Occipital lobe (tissue), 3 donors: ENCODE measurements at places on chromosomes 7 and 10. TPM values are rescaled to one million over a fixed set of nuclear protein-coding genes. Genes with fewer than 3 reads are reported as not detected.

Gene ZNF503
- total RNA-seq, result 1.1 TPM

Gene ENTPD1
- 9.4 TPM for total RNA-seq

Gene CAV2
- total RNA-seq, result 19.8 TPM

Gene TRIM74
- total RNA-seq, result 0.47 TPM

Gene TIMM23
- 52.7 TPM for total RNA-seq

Gene SLC26A5
- not detected for total RNA-seq

Gene ACTL6B
- 109 TPM for total RNA-seq

Gene IL15RA
- not detected for total RNA-seq

Gene SLC16A9
- 11.4 TPM for total RNA-seq

Gene EPO
- not detected for total RNA-seq

DNA sequence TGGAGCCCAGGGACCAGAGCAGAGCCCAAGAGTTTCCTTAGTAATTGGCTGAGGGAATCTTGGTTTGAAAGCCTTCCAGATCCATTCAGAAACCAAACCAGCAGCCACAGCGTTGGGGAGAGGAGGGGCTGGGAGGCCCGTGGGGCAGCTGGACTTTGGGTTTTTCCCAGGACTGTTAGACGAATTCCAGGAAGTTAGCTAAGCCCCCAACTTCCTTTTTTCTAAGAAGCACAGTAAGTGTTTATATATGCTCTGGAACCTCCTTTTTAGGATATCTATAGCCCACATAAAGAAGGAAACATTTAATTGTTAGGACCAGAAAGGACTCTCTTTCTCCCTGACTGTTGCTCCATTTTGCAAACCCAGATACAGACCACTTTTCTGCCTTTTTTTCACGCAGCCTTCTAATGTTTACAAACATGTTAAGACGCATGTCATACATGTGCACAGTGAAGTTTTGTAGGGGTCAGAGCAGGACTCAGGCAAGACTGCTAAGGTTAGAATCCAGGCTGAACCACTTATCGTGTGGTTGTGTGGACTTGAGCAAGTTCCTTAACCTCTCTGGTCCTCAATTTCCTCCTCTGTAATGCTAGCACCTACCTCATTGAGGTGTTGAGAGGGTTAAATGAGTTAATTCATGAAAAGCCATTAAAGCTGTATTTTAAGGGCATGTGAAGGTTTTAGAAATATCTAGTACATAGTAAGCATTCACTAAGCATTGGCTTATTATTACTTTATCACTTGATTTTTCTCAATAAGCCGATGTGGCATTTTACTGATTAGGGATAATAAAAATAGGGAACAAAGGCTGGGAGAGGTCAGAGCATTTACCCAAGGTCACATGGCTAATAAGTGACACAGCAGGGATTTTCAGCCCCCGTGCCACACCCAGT, 42.4 kb downstream of the TBATA start:
- DNase-seq, result no peak

GRCh38 chr7:43850348-43851116, 18.8 kb downstream of the MRPS24 start:
- no peak for DNase-seq

DNA sequence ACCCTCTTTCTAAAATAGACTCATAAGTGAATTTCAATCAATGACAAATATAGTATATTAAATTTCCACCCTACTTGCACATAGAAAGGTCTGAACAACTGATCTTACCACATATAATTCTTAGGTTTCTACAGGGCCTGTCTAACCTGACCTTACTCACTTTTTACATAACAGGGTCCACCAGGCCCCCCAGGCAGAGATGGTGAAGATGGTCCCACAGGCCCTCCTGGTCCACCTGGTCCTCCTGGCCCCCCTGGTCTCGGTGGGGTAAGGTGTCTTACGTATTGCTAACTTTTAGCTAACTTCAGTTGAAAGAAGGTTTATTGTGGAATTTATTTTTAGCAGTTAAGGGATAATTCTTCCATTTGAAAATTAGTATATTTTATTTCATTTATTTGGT, 5.3 kb downstream of the COL1A2 start:
- DNase-seq, result no peak

DNA sequence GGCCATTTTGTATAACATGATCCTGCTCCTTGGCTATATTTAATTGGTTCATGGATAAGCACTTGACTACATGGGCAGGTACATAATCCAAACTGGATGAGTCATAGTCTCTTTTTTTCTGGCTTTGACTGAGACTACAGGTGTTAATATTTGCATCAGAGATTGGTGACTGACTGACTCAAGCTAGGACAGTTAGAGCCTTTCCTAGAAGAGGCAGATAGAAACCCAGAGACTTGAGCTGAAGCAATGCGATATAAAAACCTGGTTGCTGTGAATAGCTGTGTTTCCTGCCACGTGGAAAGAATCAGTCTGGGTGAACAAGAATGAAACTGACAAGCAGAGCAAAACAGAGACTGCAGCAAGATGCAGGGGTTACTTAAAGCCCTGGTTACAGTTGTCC, 81.0 kb downstream of the SAMD9 start:
- DNase-seq, result no peak

DNA sequence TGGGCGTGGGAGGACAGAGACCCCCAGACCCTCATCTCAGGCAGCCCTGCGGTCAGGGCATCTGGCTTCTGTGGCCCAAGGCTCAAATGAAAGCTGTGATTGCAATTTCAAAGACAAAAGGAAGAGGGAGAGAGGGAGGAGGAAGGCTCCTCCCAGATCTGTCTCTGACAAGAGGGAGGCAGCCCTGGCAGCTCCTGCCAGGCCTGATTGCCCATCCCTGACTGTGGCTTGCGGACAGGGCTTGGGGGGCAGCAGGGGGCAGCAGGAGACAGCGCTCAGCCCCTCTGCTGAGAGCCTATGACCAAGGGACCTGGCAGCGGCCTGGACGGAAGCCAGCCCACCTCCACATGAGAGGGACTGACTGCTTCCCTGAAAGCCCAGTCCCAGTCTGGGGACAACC, 91.8 kb downstream of the PTPRN2 start:
- DNase-seq, result no peak

DNA sequence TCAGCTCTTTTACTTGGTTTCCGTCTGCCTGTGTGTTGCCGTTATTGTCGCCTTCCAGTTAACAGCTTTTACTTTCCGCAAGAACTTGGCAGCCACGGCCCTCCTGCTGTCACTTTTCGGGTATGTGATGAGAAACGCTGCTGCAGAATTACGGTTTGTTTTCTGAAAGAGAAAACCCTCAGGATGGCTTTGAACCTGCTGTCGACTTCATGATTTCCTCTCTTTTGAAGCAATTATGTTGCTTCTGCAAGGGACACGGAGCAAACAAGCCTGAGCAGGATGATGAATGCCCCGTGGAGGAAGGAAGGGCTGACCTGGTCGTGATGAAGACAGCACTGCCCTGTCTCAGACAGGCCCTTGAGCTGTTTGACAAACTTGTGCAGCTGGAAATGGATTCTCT, 339.8 kb downstream of the ABCA13 start:
- no peak for DNase-seq

- no peak for DNase-seq
These were observed 107.4 kb downstream of the STRA8 start for GRCh38 chr7:135341049-135341448.

DNA sequence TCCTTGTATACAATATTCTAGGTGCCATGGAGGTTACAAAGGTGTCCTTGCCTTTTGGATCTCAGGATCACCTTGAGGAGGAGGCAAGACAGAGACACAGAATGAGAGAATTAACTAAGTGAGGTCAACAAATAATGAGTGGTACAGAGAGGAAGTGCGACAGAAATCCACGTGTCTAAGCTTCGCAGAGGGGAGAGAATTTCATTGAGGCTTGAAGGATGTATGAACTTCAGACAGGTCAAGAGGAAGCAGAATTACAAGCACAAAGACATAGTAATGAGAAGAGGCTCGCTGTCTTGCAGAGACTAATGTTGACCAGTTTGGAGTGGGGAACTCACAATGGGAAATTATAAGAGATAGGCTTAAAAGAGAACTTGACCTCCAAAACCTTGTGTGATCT, 308.7 kb downstream of the FRMD4A start:
- no peak for DNase-seq

DNA sequence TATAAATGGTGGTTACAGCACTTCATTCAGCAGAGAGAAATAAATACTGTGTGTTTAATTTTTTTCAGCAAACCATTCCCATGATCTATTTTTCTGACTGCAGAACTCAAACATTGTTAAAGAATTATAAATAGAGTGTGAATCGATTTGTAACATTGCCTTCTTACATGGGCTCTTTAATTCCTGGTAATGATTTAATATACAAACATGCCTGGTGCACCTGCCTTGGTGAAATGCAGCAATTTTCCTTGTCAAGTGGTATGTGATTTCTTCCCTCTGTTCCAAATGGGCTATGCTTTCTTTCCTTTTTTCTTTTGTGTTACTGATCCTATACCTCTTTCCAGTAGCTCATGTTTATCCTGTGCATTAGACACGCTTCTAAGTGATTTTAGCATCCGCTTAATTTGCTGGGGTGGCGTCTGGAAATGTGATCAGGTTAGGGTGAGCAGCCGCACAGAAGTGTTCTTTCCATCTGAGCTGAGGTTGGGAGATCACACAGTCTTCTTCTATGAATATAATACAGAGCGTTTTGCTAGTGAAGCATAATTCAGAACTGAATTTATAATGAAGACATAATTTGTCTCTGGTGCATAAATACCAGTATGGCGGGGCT, 94.3 kb upstream of the ITGB1 start:
- DNase-seq, result no peak

DNA sequence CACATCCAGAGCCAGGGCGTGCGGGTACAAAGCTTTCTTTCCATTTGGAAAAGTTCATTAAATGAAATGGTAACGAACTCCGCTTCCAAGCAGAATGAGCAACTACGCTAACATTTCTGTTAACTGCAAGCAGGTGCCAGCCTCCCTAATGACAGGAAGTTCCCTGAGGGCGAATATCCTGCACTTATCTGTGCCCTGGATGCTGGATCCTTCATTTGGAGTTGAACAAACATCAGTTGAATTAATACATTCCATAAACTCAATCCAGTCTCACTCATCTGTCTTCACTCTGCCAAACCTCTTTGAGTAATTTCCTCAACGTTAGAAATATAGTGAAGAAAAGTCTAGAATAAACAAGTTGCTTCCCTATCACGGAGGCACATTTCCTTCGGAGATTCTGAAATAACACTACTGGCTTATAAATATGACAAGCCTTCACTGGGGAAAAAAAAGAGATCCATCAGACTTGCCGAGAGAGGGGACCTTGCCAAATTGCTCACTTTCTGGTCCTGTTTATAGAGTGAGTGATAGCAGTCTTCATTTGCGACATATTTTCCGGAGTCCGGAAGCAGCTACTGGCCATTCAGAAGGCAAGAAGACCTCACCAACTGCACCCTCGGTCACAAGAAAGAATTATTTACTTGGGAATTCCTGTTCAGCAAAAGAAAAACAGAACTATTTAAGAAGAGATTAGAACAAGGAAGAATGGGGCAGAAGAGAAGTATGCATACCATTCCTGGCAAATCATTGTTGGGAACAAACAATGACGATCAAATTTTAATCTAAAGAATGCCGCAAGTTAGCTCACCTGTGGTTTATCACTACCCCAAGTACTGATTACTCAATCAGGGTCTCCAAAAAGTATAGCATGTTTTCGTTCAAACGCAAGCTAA, 196.4 kb downstream of the FAM107B start:
- DNase-seq, result no peak

- DNase-seq, result no peak
These were observed 522.7 kb upstream of the FZD8 start for GRCh38 chr10:36164556-36165504.

- DNase-seq, result no peak
These were observed 100.7 kb downstream of the POLL start for GRCh38 chr10:101487399-101487798.

DNA sequence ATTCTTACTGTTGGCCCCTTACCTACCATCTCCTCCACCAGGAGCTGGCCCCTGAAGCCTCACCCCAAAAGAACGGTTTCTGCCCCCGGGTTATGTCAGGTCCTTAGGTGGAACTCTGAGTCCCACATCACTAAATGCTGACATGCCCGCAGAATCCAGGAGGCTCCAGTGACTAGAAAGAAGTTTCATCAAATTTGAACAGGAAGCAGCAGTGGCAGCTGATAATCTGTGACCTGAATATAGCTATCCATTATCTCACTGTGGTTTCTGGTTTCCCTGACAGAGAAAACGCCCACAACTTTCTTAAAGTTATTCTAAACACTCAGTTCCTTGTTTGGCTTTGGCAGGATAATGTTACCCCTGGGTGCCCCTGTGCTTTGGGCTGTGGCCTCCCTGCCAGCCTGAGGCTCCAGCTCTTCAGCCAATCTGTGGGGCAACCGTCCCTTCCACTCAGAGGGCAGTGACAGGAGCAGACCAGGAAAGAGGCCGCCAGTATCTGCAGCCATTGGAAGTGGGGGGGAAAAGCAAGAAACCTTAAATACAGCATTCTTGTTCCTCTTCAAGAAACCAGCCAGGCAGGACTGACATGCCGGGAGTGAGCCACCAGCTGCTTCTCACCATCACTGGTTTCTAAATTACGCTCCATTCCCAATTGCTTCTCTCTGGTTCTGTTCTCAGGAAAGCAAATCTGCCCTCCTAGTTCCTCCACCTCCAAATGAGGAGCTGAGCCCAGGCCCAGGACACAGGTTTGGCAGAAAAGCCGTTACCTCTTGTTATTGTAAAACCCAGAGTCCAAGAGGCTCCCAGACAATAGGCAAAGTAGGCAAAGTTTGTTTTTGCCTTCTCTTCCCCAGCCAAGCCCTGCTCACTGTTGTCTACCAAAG, 41.2 kb upstream of the VCL start:
- DNase-seq, result no peak

DNA sequence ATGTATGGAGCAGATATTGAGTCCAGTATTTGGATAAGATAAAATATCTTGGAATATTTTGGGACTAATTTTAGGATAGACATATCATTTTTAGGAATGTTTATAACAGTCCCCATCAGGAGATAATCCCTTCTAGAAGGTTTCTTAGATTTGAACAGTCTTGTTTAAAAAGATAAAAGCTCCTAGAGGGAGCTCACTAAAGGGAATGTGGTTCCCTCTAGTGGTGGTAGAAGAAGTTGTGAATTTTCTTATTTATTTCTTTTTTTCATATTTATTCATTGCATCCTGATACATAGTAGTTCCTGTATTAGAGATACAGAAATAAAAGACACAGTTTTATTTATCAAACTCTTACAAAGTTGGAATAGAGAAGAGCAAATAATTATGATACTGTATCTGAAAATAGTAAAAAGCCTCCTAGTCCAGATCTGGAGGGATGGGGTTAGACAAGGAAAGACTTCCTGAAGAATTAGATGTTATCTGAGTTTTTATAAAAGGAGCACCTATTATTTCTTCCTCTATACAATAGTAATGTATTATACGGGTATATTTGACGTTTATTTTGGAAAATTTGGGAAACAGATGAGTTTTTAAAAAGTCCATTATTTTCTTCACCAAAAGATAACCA, 24.5 kb upstream of the KLF14 start:
- no peak for DNase-seq

- DNase-seq, result no peak
These were observed 510.6 kb downstream of the ARL4A start for GRCh38 chr7:13198036-13198435.
